A549 treated with Hydrocortisone at 1 μM for 4 hours (cell line): ENCODE measurements at places on chromosomes 4 and X. TPM values are rescaled to one million over a fixed set of nuclear protein-coding genes. Genes with fewer than 3 reads are reported as not detected.

Gene AMER1
- total RNA-seq = 2.0 to 3.2 TPM (median 2.6 TPM) in 5 replicates

Gene FAM9B
- total RNA-seq = 0.18 TPM in 1 of 5 replicates, not detected in the others

Gene PHOX2B
- 0.03 TPM in 1 of 5 replicates, not detected in the others for total RNA-seq

Gene DMD
- 0.02 to 0.08 TPM in 2 of 5 replicates, not detected in the others for total RNA-seq

Gene ALPK1
- 1.7 to 2.2 TPM (median 2.1 TPM) in 5 replicates for total RNA-seq

Gene STAP1
- not detected in 5 replicates for total RNA-seq

Gene INTU
- 1.1 to 1.4 TPM (median 1.3 TPM) in 5 replicates for total RNA-seq

Gene TLR10
- 0.03 TPM in 2 of 5 replicates, not detected in the others for total RNA-seq

Gene RS1
- not detected in 5 replicates for total RNA-seq

Gene NAP1L2
- 0.76 to 1.3 TPM (median 1.0 TPM) in 5 replicates for total RNA-seq

Gene UGT2B17
- not detected in 5 replicates for total RNA-seq

Gene GPC4
- total RNA-seq = 0.02 to 0.05 TPM (median 0.05 TPM) in 3 of 5 replicates, not detected in the others

Gene EDA
- total RNA-seq = 0.60 to 0.87 TPM (median 0.67 TPM) in 5 replicates

Gene AFF2
- total RNA-seq = not detected in 5 replicates

Gene GLRB
- total RNA-seq = 0.71 to 0.96 TPM (median 0.90 TPM) in 5 replicates

Gene MAGEA9B
- total RNA-seq = not detected in 5 replicates

Gene NEUROG2
- 0.05 to 0.06 TPM in 2 of 5 replicates, not detected in the others for total RNA-seq

Gene AADAT
- total RNA-seq = 7.4 to 8.7 TPM (median 8.4 TPM) in 5 replicates

Gene PDZD4
- 2.9 to 3.7 TPM (median 3.4 TPM) in 5 replicates for total RNA-seq

Gene ATP2B3
- total RNA-seq = 0.05 to 0.31 TPM (median 0.12 TPM) in 5 replicates

Gene CDX4
- not detected in 5 replicates for total RNA-seq

Gene OTC
- total RNA-seq = not detected in 5 replicates

Gene LGI2
- 0.08 to 0.20 TPM (median 0.20 TPM) in 5 replicates for total RNA-seq

Gene ESX1
- 0.06 to 0.08 TPM in 2 of 5 replicates, not detected in the others for total RNA-seq

Gene CCDC149
- 1.5 to 2.4 TPM (median 1.7 TPM) in 5 replicates for total RNA-seq

Gene POLN
- total RNA-seq = 0.45 to 0.91 TPM (median 0.77 TPM) in 5 replicates

Gene MAEA
- total RNA-seq = 57.3 to 62.4 TPM (median 61.3 TPM) in 5 replicates

Gene DCAF4L1
- 0.08 to 0.14 TPM (median 0.10 TPM) in 5 replicates for total RNA-seq

Gene CCDC120
- total RNA-seq = 2.7 to 4.1 TPM (median 3.5 TPM) in 5 replicates

Gene RHOXF1
- not detected in 5 replicates for total RNA-seq

Gene PDE5A
- 0.28 to 0.47 TPM (median 0.39 TPM) in 5 replicates for total RNA-seq

Gene GRPR
- total RNA-seq = 0.07 TPM in 1 of 5 replicates, not detected in the others

Gene AFM
- not detected in 5 replicates for total RNA-seq

Gene DUSP21
- not detected in 5 replicates for total RNA-seq

Gene GSX2
- total RNA-seq = 0.08 TPM in 1 of 5 replicates, not detected in the others

Gene EREG
- 10.2 to 16.9 TPM (median 13.1 TPM) in 5 replicates for total RNA-seq

Gene FGB
- 15.4 to 24.5 TPM (median 19.2 TPM) in 5 replicates for total RNA-seq

Gene LRBA
- total RNA-seq = 5.6 to 9.7 TPM (median 6.9 TPM) in 5 replicates

Gene IRS4
- 0.03 to 0.05 TPM in 2 of 5 replicates, not detected in the others for total RNA-seq

Gene CTSO
- total RNA-seq = 0.89 to 1.3 TPM (median 1.0 TPM) in 5 replicates

Gene SOX3
- not detected in 5 replicates for total RNA-seq

Gene ARHGAP6
- total RNA-seq = 0.05 TPM in 1 of 5 replicates, not detected in the others

Gene PRSS12
- total RNA-seq = 0.14 to 0.24 TPM (median 0.15 TPM) in 5 replicates

Gene FAM114A1
- 20.9 to 57.2 TPM (median 30.8 TPM) in 5 replicates for total RNA-seq

Gene MAP7D2
- total RNA-seq = 5.2 to 6.7 TPM (median 5.9 TPM) in 5 replicates
